Stimulated activated CD8-positive, alpha-beta memory T cell treated with anti-CD3 and anti-CD28 coated beads, Interleukin-15, amount 100 ng/mL, for 4 hours (primary cell): ENCODE measurements at places on chromosomes 3 and 15.

- DNase-seq = peak; percentile 41
Observed at GRCh38 chr15:78072080-78072892, 5.2 kb downstream of the TBC1D2B start.

DNA sequence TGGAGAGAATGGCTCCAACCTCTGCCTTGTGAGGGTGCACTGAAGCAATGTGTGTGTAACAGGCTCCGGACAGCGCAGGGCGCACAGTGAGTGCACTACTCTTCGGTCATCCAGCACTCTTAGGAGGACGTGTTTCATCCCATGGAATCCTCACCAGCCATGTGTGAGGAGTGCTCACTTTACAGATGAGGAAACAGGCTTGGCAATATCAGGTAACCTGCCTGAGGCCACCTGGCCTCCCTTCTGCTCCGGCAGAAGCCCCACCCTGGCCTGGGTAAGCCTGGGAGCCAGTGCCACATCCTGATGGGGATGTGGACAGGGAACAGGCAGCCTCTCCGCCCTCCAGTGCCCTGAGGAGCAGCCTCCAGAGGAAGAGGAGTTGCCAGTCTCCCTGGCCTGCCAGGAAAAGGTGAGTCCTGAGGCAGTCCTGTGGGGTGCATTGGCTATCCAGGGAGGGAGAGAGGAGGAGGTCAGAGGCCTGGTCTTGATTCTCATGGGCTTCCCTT is 39.4 kb upstream of the LIMD1 start:
- no peak for DNase-seq

DNA sequence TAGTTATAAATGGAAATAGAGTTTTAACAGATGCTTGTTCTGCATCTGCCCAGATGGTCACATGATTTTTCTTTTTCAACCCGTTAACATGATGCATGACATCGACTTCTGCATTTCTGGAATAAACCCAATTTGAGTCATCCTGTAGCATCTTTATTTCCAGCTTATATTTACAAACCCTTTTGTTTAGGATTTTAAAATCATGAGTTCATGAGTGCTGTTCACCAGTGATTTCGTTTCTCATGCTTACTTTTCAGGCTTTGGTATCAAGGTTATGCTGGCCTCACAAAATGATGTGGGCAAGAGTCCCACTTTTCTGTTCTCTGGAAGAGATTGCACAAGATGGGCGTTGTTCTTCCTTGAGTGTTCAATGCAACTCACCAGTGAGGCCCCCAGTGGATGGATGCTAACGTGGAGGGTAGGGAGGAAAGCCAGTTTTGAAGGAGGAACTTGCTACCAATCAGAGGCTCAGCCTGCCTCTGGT is 5.2 kb downstream of the HRH1 start:
- no peak for DNase-seq

DNA sequence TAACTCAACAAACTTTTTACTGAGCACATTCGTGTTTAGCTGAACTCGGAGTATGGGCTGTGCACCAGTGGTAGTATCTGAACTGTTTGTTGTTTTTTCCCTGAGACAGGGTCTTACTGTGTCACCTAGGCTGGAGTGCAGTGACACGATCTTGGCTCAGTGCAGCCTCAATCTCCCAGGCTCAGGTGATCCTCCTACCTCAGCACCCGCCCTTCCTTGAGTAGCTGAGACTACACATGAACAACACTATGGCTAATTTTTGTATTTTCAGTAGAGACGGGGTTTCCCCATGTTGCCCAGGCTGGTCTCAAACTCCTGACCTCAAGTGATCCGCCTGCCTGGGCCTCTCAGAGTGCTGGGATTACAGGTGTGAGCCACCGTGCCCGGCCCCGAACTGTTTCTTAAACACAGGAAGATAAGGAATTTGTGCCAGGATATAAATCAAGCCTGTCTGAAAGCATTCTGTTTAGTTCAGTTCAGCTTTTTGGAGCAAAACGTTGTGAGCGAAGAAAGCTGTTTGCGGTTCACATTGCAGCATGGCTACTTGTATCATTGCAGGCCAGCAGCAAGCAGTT is 40.4 kb upstream of the SKOR1 start:
- no peak for DNase-seq

- DNase-seq = no peak
Observed at GRCh38 chr3:151837057-151837456, 23.1 kb downstream of the AADAC start.

DNA sequence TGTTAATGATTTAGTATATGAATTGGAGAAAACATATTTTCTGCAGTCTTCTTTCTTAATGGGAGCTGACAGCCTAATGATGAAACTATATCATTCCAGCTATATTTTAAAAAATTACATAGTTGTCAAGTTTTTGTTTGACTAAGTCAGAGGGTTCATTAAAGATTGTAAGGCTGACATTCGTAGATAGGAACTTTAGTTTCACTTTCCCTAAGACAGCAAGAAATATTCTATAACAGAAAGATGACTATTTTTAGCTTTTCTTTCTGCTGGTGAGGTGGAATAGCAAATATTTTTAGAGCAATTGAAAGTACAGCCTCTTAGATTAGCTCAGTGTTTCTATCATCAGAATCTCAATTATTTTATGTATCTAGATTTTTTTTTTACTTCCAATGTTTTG is 60.2 kb downstream of the PIAS1 start:
- DNase-seq = no peak

GRCh38 chr3:141056751-141057171 is 5.6 kb downstream of the SPSB4 start:
- DNase-seq = no peak

DNA sequence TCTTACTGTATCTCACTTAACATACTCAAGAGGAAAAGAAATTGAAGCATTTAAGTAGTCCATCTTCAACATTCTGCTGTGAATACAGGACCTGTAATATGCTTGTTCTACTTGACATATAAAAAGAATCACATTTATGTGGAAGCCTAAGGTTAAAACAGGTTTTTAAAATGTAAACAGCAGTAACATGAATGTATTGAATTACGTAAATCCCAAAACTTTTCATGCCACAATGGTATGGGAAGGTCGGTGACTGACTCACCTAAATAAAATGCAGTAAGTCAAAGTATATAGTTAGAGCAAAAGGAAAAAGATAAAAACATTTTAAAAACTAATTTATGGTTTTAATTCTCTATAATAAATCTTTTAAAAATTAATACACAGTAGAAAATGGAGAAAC is 115.7 kb upstream of the TJP1 start:
- no peak for DNase-seq
